ENCODE measurements at places on chromosomes 3 and 15.

DNA sequence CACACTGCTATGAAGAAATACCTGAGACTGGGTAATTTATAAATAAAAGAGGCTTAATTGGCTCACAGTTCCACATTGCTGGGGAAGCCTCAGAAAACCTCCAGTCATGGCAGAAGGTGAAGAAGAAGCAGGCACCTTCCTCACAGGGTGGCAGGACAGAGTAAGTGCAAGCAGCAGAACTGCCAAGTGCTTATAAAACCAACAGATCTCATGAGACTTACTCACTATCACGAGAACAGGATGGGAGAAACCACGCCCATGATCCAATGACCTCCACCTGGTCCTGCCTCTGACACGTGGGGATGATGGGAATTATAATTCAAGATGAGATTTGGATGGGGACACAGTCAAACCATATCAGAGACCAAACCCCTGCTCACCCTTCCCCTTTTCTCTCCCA is 75.0 kb downstream of the TRIM69 start:
- no peak for DNase-seq

GRCh38 chr15:67794832-67795574 is 30.3 kb upstream of the SKOR1 start:
- DNase-seq: no peak

DNA sequence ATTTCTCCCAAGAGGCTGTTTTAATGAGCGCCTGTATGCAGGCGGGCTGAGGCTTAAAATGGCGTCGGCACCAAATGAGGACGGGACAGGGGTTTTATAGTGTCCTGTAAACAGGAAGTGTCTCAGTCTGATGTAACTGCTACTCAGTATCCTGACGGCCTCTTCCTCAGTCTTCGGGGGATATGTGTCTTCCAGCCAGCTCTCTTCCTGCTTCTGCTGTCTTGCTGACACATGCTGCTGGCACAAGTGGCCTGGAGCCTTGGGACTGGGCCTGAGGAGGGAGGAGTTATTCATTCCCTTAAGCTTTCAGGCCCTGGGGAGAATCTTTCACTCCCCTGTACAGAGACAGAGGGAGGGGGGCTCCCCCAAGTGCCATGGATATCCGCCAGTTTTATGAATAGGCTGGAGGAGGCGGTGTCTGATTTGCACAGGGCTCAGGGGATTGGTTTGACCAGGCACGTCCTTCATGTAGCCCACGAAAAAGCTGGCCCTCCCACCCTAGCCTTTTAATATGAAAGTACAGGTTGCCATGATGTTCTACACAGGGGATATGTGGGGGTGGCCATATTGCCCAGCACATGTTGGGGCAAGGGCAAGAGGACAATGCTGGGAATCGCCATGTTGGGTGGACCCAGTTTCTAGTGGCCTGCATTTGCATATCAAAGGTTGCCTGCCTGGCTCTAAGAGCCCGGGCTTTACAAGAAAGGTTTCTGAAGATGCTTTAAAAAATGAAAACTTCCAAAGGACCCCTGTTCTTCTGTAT is 19.9 kb downstream of the NDUFB4 start:
- DNase-seq: no peak

DNA sequence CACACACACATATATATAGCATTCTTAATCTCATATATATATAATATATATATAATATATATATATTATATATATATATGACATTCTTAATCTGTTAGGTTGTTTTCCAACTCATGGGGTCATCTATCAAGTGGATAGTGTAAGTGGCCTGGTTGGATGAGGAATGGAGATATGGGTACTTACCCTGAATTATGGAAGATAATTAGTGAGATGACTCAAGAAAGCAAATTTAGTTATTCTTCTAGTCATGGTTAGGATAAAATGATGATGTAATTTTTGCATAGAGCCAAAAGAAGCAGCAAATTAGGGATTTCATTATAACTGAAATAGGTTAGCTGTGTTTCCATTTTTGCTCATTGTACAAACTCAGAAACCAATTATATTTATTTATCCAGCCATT is 448.2 kb downstream of the LPP start:
- no peak for DNase-seq

DNA sequence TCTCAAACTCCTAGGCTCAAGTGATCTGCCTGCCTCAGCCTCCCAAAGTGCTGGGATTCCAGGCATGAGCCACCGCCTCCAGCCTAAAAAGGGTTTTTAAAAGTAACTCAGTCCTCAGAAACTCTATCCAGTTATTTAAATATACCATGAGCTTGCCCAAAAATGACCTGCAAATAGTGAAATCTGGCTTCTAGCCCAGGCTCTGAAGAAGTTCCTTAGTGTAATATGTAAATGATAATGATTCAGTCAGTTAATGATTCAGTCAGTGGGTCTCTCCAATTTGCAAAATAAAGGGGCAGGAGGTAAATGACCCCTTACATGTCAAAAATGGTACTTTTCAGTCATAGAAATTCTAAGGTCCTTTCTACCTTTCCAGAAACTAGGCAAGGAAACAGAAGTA is 28.8 kb downstream of the LRRC2 start:
- no peak for DNase-seq
